ENCODE measurements at places on chromosomes 6 and 20.

DNA sequence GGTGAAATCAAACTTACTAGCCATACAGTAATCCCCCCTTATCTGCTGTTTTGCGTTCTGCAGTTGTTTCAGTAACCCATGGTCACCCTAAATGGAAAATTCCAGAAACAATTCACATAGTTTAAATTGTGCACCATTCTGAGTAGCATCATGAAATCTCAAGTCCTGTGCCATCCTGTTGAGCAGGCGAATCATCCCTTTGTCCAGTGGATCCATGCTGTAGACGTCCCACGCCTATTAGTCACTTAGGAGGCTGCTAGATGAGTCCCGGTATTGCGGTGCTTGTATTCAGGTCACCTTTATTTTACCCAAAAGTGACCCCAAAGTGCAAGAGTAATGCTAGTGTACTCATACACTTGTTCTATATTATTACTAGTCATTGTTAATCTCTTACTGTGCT is 46.4 kb downstream of the HECA start:
- DNase-seq: no peak

GRCh38 chr6:8731874-8732273 is 296.5 kb upstream of the SLC35B3 start:
- DNase-seq: no peak

DNA sequence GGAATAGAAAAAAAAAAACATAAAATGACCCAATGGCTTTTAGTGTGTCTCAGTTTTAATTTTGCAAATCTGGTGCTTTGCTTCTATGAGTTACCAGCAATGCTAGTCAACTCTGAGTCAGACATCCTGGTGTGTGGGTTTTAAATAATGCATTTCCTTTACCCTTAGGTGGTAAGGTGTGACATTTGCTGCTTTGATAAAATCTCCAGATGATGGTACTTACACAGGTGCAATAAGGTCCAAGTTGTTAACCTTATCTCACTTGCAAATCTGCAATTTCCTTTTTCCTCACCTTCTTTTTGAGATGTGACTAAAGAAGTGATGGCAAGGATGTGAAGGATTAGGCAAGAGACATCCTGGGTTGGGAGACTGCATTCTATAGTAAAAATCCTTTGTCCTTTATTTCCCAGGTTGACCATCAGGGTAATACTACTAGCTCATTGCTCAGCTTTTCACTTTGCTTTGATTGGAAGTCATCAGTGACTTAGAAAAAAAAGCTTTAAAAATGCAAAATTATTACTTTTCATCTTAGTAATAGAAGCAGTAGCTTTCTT is 818.5 kb upstream of the FLRT3 start:
- DNase-seq: no peak

- DNase-seq: no peak
These were observed 78.7 kb downstream of the PLCB4 start for GRCh38 chr20:9147547-9148024.

GRCh38 chr6:33213166-33213988 is 5.1 kb downstream of the RING1 start:
- DNase-seq: no peak

GRCh38 chr6:49550492-49551077 is at the start of gene C6orf141:
Gene C6orf141, plus strand, starts transcription at chr6:49550668. Its CDS starts 125 bp downstream, at chr6:49550793.
- peak; percentile 36 for DNase-seq

DNA sequence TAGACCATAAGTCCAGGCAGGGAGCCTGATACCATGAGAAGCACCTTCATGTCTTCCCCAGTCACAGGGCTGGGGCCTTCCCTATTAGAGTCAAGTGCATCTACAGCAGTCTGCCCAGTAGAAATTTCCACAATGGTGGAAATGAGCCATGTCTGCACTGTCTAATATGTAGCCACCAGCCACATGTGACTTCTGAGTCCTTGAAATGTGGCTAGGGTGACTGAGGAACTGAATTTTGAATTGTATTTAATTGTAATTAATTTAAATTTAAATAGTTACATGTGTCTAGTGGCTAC is 300.2 kb downstream of the CLIC5 start:
- no peak for DNase-seq

- DNase-seq: peak; percentile 77
These were observed 677.4 kb upstream of the CITED2 start for GRCh38 chr6:140051521-140052512.

GRCh38 chr6:116206231-116206903 is 47.5 kb downstream of the TSPYL4 start:
- no peak for DNase-seq

DNA sequence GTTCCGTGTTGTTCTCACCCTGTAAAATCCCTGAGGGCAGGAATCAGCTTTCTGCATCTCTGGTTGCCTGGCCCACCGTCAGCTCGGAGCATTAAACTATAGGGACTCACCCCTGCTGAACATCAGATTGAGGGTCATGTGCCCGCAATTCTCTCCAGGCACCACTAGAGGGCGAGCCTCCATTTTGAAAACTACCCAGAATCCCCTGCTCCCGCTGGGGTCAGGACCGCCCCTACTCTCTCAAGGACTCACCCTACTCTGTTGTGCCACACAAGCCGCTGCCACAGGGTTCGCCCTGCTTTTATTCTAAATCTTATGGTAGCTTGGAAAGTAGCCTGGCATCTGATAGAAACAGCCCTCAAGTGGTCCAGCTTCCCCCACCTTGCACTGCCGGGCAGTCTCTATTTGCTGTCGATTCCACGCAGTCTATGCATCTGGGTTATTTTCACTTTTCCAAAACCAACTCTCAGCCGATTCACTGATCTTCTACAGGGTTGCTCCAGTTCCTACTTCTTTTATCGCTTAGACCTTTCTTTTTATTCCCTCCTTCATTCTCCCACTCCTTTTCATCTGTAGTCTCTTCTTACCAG is 244.1 kb upstream of the QKI start:
- DNase-seq: peak; percentile 3

DNA sequence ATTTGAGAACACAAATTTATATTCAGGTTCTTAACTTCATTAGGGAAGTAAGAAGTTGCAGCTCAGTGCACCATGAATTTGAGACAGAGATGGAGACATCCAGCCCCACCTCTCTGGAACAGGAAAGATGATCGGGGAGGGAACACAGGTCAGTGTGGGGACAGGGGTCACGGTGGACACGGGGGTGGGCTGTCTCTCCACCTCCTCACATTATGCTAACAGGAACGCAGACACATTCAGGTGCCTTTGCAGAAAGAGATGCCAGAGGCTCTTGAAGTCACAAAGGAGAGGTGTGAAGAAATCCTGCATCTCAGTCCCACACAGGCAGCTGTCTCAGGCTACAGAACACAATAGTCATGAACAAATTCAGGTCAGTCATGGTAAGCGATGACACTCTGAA is 3.1 kb downstream of the HLA-C start:
- no peak for DNase-seq

- no peak for DNase-seq
These were observed 34.3 kb downstream of the C6orf89 start for GRCh38 chr6:36920049-36920448.

DNA sequence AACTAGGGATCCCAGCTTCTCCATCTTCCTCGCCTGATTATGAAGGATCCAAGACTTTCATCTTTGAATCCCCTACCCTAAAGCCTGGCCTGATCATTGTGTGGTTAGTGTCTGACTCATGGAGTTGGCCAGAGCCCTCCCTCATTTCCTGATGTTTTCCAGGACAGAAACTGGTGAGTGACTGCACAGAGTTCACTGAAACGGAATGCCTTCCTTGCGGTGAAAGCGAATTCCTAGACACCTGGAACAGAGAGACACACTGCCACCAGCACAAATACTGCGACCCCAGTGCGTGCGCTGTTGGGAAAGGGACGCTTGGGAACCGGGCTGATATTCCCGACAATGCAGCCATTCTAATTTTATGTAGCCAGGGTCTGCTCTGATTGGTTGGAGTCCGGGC is 4.0 kb downstream of the CD40 start:
- peak; percentile 60 for DNase-seq

DNA sequence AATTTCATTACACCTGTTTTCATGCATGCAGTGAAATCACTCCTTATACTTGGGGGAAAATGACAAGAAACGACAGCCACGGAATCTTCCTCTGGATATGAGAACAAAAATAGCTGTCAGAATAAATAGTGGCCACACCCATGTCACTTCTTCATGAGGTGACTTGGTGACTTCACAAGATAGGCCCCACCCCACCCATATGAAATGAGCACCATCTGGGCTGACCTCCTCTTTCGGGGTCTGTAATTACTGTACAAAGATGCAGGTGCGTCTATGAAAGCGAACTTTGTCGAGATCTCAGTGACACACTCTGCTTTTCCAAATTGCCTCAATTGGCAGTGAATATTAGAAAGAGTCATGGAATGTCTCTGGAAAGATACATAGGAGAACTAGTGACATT is 184.2 kb upstream of the CCN2 start:
- no peak for DNase-seq

DNA sequence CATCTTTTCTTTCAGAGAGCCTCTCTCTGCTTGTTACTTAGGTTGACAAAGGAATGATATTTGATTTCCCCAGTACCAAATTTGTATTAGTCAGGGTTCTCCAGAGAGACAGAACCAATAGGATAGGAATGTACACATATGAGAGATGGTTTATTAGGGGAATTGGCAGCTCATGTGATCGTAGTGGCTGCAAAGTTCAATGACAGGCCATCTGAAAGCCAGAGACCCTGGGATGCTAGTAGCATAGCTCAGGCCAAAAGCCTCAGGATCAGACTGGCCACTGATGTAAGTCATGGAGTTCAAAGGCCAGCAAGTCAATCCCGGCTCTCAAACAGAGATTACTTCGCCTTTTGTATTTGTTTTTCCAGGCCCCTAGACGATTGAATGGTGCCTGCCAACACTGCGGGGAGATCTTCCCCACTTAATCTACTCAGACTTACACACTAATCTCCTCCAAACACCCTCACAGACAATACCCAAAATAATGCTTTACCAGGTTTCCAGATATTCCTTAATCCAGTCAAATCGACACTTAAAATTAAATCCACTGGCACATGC is 215.5 kb downstream of the ALDH8A1 start:
- DNase-seq: no peak

- DNase-seq: no peak
These were observed 57.5 kb downstream of the SNX9 start for GRCh38 chr6:157880534-157880933.

GRCh38 chr20:10093087-10093591 is 58.4 kb downstream of the ANKEF1 start:
- DNase-seq: no peak

- DNase-seq: no peak
These were observed 1129.5 kb downstream of the EPHA7 start for GRCh38 chr6:92289831-92290230.

- no peak for DNase-seq
These were observed 214.2 kb downstream of the SYNDIG1 start for GRCh38 chr20:24683676-24684075.

GRCh38 chr6:151655099-151655498 is 152.4 kb upstream of the ESR1 start:
- DNase-seq: no peak

DNA sequence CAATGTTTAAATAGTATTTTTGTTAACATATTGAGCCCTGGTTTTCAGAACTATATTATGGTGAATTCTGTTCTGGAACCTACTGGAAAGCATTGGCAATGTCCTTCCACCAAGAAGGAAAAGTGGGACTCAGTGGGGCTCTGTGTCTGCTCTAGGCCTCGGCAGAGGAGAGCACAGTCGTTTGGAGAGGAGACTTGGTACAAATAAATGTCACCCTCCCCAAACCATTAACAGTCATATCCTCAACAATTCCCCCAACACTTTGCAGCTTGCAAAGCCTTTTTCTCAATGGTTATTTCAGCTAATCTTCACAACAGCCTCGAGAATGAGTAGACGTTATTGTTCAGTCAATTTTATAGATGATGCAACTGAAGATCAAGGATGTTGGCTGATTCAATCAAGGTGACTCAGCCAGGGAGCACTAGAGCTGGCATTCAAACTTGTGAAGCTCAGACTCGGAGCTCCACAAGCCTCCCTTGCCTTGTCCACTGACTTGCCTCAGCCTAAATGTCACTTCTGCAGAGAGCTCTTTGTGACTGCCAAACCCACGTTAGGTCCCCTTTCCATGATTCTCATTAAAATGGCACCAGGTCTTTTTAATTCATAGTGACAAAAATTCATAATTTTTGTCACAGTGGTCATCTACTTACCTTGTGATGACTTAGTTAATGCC is 60.6 kb downstream of the TOX2 start:
- no peak for DNase-seq

DNA sequence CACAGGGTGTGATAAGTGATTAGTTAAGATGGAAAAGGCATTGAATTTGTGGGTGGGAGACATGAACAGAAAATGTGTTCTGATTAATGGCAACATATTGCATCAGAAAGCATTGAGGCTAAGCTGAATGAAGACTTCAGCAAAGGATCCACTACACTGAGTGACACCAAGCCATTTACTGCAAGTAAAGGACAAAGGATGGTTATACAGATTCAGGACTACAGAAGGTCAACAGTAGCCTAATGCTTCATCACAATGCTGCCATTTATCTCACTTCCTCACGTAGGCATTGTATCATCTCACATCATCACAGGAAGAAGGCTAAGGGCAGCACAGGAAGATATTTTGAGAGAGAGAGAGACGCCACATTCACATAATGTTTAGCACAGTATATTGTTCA is 398.2 kb downstream of the COL12A1 start:
- DNase-seq: no peak

DNA sequence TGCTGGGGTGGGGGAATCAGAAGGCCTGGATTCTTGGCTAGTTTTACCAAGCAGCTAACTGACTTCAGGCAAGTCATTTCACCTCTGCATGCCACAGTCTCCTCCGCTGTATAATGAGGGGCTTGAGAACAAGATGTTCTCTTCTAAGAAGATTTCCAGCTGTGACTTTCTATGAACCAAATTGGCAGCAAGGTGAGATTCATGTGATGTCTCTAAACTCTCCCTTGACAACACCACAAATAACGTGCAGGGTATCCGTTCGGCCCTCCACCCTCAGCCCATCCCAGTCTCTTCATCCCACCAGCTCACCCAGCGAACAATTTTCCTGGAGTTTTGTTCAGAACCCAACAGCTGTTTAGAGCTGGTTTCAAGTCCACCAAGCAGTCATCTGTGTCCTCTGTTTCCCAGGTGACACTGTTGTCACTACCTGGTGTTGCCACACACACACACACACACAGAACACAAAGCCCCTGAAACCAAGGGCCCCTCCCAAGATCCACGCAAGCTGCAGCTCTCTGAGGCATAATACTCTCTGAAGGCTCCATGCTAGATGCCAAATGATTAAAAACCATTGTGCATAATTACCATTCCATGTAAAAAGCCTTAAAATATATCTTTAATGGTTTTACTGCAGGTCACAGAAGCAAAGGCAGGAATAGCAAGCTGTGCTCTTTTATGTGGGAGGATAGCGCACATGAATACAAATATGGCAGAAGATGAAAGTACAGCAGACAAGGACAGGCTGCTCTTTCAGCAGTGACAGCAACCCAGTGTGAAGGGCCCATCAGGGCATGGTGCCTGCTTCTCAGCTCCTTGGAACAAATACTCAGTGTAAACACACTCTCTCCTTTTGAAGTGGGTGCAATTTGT is 48.2 kb downstream of the ARHGAP18 start:
- DNase-seq: no peak

GRCh38 chr6:21653905-21654304 is 60.4 kb downstream of the SOX4 start:
- DNase-seq: no peak

- DNase-seq: no peak
These were observed 16.7 kb upstream of the E2F1 start for GRCh38 chr20:33702861-33703260.

Measured in dermis microvascular lymphatic vessel endothelial cell (primary cell).